ENCODE measurements at places on chromosomes 4 and X. TPM values are rescaled to one million over a fixed set of nuclear protein-coding genes. Genes with fewer than 3 reads are reported as not detected.

DNA sequence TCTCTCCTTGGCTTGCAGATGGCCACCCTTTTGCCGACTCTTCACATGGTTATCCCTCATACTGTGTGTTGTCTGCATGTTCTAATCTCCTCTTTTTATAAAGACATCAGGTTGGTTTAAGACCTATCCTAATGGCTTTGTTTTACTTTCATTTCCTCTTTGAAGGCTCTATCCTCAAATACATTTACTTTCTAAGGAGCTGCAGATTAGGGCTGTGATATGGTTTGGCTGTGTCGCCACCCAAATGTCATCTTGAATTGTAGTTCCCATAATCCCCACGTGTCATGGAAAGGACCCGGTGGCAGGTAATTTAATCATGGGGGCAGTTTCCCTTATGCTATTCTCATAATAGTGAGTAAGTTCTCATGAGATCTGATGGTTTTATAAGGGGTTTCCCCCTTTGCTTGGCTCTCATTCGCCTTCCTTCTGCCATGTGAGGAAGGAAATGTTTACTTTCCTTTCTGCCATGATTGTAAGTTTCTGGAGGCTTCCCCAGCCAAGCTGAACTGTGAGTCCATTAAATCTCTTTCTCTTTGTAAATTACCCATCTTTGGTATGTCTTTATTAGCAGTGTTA lies 204.5 kb downstream of the RELL1 start:
- no peak for DNase-seq

CT45A3 gene
- not detected for total RNA-seq

DNA sequence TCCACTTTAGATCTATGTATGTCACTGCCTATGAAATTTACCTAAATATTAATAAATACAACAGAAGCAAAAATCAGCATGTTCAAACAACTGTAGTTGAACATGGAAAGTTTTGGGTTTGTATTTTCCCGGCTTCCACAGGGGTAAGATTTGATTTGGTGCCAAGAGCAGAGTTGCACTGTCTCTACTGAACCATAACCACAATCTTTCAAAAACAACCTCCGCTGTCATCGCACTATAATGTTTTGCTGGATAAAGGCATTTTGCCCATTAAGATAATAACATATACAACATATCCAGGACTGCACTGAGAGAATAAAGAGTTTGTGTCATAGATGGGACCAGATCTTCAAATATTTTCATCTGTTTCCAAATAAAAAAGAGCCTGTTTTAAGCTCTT lies 94.9 kb downstream of the TENM3 start:
- DNase-seq = no peak

GRCh38 chr4:42302348-42302747 lies 94.9 kb upstream of the SHISA3 start:
- peak; percentile 52 for DNase-seq

MAGEE1 gene
- 1.5 TPM for total RNA-seq

CFAP99 gene
- total RNA-seq = not detected

- DNase-seq = peak; percentile 15
Measured at GRCh38 chrX:135328421-135329005, 19.2 kb downstream of the ETDC start.

DNA sequence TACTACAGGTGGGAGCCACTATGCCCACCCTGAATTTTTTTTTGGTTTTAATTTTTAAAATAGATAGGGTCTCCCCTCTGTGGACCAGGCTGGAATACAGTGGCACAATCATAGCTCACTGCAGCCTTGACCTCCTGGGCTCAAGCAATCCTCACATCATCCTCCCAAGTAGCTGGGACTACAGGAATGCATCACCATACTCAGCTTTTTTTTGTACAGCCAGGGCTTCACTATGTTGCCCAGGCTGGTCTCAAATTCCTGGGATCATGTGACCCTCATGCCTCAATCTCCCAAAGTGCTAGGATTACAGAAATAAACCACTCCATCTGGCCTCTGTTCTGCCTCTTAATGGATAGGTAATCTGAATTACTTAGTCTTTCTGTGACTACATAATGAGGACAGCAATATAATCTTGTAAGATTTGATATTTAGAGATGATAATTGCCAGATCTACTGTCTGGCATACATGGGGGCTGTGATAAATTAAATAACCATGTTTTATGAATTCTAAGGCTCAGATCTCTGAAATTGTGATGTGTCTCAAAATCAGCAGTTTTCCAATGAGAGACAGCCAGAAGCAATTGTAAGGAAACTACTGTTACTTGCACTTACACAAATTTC lies 26.7 kb downstream of the PDS5A start:
- DNase-seq = no peak

CLDN24 gene
- not detected for total RNA-seq

DNA sequence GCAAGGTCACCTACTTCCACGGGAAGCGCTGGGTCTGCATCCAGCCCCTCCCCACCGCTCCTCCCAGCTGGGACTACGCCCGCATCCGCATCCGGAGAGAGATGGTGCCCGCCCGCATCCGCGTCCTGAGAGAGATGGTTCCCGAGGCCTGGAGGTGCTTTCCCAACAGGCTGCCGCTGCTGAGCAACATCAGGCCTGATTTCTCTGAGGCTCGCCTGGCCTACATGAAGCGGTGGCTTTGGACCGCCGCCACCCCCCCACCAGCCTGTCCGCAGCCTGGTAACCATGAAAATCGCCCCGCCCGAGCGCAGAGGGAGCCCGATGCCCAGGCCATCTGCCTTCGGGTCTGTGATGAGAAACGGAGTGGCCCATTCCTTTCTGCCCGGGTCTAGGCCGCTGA lies 18.1 kb downstream of the CLTRN start:
- DNase-seq = no peak

ZNF185 gene
- 2.4 TPM for total RNA-seq

- no peak for DNase-seq
Measured at GRCh38 chr4:93834249-93835066, 5.9 kb downstream of the ATOH1 start.

FDCSP gene
- total RNA-seq = not detected

UGT2A1 gene
- not detected for total RNA-seq

CLGN gene
- total RNA-seq = 18.1 TPM
